ENCODE measurements at places on chromosomes 3 and 15.

DNA sequence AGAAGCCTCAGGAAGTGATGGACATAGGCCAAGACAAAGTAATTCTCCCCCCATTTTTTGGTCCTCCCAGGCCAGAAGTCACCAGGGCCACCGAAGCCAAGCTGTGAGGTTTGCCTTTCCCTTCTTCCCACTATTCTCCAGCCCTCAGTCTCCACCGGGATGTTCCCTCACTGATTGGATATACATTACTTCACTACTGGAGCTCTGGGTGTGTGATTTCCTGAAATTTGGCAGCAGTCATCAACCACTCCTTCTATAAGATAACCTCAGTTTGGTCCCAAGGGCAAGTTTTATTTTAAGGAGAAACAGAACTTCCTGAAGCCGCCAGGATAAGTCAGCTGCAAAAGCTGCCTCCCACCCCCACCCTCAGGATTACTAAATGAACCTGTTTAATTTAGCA lies 11.3 kb downstream of the SLCO2A1 start:
- no peak for DNase-seq

- no peak for DNase-seq
Observed at GRCh38 chr3:104388619-104389018, 978.1 kb upstream of the ALCAM start.

DNA sequence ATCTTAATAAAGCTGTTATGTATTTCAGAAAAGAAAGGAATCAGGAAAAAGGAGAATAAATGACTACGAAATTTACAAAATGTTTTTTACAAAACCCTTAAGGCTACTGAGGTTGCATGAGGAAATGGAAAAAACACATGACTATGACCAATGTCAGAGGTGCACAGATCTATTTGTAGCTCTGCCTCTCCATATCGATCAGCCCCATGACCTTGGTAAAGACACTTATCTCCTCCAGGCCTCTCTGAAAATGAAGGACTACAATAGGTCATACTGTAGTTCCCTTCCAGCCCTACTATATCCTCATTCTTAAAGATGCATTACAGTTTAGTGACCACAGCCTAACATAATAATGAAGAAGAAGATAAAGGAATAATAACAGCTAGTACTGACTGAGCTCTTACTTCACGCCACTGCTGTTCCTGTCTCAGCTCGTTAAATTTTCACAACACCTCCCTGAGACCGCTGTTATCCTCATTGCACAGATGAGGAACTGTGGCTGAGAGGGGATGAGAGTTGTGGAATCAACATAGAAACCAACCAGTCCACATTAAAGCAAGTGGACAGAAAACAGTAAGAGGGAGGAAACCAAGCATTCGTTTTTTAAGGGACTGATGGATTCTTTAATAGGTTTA lies 163.2 kb downstream of the MAGI1 start:
- no peak for DNase-seq

- DNase-seq: no peak
Observed at GRCh38 chr15:48667701-48668100, 22.2 kb upstream of the FBN1 start.

DNA sequence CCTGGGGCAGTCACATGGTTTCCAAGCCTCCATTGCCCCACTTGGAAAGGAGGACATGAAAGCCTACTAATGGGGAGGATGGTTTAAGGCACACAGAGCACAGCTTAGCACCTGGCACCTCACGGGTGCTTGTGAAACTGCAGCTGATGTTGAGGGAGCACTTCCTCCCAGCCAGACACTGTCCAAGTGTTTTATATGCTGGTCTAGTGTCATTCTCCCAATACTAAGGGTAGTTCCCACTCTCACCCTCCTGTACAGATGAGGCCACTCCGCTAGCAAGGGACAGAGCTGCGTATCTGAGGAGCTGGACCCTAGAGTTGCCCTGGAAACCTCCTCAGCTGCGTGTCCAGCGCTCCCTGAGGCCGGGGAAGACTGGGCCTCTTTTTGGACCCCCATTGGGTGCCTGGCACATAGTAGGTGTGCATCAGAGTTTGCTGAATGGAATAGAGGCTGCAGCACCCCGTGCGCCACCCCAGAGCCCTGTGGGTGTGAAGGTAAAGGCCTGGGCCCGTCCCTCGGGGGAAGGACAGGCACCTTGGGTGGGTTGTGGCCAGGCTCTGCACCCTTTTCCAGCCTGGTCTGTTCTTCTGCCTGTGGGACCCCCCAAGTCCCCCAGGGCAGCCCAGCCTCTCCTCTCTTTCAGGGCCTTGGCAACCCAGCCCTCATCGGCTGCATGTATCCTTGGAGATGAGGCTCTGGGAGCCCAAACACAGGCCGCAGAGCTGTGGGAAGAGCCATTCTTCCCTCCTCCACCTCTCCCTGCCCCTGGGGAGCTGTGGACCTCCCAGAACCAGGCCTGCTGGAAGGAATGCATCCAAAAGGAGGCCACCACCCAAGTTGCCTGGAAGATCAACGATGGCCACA lies 31.3 kb downstream of the DNASE1L3 start:
- DNase-seq: no peak

GRCh38 chr15:57100136-57100539 lies 181.7 kb downstream of the TCF12 start:
- DNase-seq: no peak

DNA sequence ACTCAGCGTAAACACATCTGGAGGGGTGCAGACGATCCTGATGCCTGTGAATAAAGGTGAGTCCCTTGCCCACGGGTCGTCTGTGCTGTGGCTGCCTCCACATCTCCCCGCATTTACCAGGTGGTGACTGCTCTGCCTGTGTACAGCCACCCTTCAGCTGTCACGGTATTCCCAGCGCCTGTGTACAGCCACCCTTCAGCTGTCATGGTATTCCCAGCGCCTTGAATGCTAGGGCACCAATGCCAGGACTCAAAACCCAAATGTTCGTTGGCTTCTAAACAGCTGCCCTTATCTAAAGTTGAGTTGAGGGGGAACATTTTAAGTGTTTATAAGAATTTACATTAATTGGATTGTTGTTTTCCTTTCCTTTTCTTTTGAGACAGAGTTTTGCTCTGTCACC lies 27.4 kb downstream of the MAP6D1 start:
- no peak for DNase-seq

- no peak for DNase-seq
Observed at GRCh38 chr15:80745888-80746287, 33.3 kb upstream of the CEMIP start.

- no peak for DNase-seq
Observed at GRCh38 chr15:80852676-80853075, 73.5 kb downstream of the CEMIP start.

DNA sequence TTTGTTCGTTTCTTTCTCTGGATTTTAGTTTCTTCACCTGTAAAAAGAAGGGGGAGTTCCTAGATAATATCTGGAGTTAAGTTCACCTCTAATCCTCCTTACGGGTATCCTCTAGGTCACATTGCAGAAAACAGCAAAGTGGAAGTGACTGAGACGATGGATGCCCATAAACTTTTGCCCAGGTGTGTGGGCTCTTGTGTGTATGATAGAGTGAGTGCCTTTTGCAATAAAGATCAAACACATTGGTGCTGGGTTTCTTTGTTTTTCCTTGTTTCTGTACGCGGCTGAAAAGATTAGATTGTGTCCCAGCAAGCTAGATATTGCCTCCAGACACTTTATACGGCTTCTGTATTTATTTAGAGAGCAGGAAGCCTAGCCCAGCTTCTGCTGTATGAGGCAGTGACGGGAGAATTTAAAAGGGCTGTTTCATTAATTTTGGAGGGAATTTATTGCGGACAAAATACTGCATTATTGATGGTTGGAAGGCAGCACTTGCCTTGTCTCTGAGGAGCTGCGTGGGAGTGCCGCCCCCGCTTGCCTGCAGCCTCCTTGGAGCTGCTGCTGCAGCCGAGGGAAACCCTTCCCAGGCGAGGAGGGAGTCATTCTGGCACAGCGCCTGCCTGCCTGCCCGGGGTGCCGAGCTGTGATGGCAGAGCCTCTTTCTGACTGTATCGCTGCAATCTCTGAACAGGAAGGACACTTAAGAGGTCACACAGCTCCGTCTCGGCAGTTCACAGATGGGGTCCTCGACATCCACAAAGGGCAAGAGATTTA lies 38.5 kb downstream of the PYDC2 start:
- DNase-seq: no peak

GRCh38 chr3:105798381-105798934 lies 70.4 kb downstream of the CBLB start:
- DNase-seq: no peak

- DNase-seq: no peak
Observed at GRCh38 chr3:160851629-160852210, 95.7 kb downstream of the PPM1L start.

GRCh38 chr3:125552401-125552800 lies 32.4 kb upstream of the SNX4 start:
- DNase-seq: no peak

GRCh38 chr3:68485051-68485450 lies 447.3 kb downstream of the TAFA4 start:
- no peak for DNase-seq

DNA sequence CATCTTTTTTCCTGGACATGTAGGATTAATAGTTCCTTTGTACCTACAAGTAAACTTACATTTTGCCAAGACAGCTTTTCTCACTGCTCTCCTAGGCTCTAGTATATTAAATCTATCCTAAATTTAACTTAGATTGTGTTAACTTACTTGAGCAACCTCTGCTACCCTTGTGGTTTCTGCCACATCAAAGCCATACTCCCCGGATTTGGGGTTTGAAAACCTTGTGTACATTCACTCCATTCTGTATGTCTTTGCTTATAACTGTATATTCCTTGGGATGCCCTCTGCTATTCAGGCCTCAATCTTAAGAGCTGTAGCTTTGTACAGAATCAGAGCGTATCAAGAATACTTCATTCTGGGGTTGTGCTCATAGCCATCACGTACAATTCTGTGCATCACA lies 60.4 kb downstream of the ARIH1 start:
- DNase-seq: no peak

DNA sequence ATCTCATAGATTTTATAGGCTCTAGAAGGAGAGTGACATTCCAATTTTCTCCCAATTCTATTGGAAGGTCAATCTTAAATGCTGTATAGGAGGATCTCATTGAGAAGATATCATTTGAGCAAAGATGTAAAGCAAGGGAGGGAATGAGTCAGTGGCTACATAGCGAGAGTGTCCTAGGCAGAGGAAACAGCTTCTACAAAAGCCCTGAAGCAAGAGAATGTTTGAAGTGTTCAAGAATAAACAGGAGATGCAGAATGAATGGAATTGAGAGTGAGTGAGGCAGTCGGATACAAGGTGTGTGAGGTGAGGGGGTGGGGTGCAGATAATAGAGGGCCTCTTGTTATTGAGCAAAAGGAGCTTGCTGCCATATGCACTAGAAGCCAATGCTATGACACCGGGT lies 545.9 kb downstream of the IGSF11 start:
- DNase-seq: no peak

DNA sequence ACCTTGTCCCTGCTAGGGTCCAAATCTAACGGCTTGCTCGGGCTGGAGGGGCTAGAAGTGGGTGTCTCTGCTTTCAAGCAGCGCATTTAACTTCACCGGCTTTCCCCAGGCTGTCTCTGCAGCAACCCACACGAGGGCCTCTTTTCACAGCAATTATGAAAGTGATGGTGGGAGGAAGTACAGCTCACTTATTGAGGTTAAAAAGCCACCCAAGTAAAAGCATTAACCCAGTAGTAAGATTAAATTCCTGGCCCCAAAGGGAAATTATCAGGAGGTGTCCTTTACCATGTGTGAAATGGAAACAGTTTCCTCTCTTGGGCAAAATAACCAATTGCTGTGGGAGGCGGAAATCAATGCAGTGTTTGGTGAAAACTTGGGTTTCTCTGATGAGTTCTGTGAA lies 41.1 kb downstream of the NGRN start:
- DNase-seq: no peak

- DNase-seq: no peak
Observed at GRCh38 chr15:100426937-100427336, 85.2 kb upstream of the ADAMTS17 start.

DNA sequence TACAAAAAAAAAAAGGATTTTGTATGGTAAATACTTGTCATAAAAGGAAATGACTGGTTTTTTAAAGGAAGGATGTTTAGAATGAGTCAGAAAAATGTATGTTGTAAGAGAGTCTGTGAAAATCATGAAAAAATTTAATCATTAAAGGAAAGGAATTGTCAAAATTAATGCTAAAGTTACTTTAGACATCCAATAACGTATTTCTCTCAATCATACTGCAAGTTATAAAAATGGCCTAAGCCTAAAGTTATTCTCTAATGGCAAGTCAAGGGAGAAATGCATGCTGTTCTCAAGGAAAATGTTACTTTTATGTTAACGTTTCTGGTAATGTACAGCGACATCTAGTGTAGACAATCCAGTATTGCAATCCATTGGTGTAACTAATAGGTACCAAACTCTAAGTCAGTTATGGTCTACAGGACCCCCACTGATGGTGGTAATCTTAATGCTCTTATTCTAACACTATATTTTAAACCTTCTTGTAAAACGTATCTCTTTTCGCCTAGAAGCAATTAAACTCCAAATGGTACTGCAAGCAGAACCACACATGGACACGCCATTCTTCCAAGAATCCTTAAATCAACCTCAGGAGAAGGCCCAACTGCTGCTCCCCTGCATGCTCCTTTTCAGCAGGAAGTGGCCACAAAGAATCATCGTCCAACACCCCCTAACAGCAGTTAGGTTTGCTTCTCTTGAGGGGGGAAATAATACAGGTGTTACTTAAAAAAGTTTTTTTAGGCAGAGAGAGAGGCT lies 35.2 kb downstream of the NCEH1 start:
- peak; percentile 66 for DNase-seq

DNA sequence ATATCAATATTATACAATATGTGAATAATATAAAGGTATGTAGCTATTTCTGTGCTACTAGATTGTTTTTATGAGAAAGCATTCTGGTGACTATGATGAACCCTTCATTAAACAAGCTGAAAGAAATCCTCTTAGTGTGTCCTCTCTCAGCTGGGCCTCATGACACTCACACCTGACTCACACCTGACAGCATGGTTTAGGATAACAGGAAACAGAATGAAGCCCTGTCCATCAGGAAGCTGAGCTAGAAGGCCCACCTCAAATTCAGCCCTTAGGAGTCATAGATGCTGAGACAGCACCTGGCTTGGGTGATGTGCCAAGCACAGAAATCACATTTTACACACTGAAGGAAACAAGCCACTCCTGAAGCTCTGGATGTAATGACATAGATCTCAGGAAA lies 30.8 kb downstream of the CHCHD4 start:
- DNase-seq: no peak

- no peak for DNase-seq
Observed at GRCh38 chr3:160448845-160449635, 546 bp downstream of the TRIM59 start.

DNA sequence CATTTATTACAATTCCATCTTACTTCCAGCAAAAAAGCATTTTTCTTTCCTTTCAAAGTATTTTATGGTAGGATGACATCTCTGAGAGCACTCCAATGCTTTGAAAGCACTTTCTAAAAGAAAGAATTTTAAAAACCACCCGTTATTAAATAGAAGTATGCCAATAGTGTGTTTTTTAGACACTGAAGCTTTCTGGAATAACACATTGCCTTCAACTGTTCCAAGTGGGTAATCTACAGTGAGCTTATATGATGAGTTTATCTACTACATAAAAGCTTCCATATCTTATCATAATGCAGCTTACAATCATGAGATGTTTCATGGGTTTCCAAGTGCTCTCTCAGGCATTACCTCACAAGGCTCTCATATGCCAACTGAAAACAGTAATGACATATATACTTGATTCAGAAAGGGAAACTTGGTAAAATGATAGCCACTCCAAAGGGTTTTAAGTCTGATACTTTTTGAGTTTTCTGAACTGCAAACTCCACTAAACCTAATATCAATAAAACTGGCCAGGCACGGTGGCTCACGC lies 14.1 kb downstream of the CMTM6 start:
- DNase-seq: no peak

Measured in NCI-H1694 treated with DMSO at 0.1 percent for 48 hours (cell line).